Foreskin fibroblast (primary cell): ENCODE measurements at places on chromosomes 7 and 10.

DNA sequence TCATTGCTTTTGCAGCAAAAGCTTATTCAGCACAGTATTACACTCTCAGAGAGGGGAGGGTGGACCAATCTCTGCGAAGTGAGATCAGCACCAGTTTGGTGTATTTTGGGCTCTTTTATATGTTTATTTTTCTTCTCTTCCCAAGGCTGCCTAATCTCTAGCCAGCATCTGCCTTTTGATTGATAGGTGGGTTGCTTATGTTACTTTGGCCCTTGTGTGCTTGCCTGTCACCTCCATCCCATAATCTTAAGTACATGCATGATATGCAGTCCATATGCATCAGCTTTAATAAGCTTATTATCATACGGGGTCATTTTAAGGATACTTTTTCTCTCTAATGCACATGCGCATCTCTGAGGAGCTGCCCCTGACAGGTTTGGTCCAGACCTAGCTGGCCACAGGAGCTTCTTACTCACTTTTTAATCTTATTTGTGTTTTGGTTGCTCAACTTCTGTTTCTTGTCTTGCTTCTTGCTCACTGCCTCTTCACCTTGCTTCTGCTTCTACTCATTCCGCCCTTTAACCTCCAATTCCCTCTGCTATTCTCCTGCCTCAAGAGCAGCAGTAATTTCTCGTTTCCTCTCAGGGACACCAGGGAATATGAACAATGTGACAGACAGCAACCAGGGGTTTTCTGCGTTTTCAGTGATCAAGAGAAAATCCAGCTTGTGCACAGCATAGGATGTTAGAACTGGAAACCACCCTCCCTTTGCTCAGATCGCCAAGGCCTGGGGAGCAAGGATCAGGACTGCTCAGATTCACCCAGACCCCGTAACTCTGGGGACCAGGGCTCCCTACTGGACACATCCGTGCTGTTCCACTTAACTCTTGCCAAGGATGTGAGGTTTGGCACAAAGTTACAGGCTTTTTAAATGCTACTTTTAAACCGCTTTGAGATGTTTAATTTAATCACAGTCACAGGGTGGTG, 10.0 kb downstream of the RGR start:
- no peak for DNase-seq

- DNase-seq, result peak; percentile 92
Observed at GRCh38 chr10:119737823-119738222, 12.0 kb downstream of the INPP5F start.

DNA sequence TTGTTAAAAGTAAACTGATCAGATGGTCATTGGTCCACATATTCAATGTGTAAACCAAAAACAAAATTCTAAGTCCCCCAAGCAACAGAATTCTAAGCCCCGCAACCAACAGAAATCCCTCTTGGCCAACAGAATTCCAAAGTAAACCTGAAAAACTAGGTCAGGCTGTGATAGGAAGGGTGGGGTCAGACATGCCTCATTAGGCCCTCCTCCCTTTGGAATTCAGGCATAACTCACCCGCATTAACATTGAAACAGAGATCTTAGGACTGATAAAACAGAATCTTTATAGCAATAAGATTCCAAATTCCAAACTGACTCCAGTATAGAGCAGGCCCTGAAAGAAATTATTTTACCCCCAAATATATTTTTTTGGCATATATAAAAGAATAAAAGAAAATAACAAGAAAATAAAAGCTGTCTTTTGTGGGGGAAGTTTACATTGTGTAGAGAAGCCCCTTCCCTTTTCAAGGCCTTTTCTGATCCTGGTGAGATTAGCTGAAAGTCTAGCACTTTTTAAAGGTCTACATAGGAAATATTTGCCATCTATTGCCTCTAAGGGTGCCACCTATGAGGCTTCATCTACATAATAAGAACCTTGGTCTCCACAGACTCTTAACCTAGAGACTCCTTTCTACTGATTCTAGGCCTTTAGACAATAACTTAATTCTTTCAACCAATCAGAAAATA, 30.5 kb downstream of the GNAT3 start:
- DNase-seq, result no peak

DNA sequence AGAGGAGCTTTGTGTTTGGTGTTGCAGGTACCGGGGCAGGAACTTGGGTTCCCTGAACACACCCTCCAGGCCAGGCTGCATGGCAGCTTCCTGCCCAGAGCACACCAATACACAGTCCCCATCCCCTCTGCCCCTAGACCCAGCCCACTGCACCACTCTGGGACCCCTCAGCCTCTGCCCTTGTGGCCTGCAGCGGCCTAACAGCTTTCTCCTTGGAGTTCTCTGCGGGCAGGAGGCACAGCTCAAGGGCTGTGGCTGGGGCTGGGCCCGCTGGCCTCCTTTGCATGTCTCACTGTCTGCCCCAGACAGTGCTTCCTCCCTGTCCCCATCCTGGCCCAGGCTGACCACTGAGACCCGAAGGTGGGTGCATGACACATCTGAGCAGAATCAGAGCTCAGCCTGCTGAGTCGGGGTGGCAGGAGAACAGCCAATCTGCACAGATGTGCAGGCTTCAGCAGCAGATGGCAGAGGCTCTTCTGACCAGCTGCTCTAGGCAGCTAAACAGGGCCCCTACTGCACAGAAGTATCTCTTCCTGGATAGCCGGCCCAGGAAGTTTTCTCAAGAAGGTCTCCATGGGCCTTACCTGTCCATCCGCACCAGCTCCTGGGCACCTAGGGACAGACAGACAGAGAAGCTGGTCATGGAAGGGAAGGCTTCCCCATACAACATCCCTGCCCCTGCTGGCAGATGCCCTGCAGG, 20.8 kb downstream of the VSIR start:
- peak; percentile 31 for DNase-seq

- no peak for DNase-seq
Observed at GRCh38 chr7:44980393-44981034, 1.7 kb upstream of the MYO1G start.

GRCh38 chr7:43905956-43906330, 453 bp downstream of the URGCP start:
- peak; percentile 44 for DNase-seq

GRCh38 chr10:15222511-15222910, 54.0 kb upstream of the NMT2 start:
- DNase-seq, result no peak

GRCh38 chr7:4151926-4152549, 530.1 kb upstream of the FOXK1 start:
- DNase-seq, result no peak

DNA sequence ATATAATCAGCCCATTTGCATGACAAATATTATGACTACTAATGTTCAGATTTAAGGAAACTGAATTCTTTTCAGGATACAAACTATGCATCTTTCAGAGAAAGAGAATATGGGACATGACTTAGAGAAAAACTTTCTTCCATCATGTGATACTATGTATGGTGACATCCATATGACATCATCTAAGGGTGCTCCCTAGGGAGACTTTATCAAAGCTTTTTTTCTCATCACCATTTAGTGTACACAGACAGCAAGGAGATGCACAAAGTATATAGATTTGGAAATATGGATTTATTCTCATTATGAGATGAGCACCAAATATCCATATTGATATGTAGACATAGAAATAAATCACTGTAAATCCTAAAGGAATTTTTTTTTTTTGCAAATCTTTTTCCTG, 164.2 kb upstream of the YAE1 start:
- no peak for DNase-seq
